Neural crest cell (in vitro differentiated cells): ENCODE measurements at places on chromosomes 5 and 9. TPM values are rescaled to one million over a fixed set of nuclear protein-coding genes. Genes with fewer than 3 reads are reported as not detected.

Gene INSL6
- total RNA-seq, result not detected in 2 replicates

DNA sequence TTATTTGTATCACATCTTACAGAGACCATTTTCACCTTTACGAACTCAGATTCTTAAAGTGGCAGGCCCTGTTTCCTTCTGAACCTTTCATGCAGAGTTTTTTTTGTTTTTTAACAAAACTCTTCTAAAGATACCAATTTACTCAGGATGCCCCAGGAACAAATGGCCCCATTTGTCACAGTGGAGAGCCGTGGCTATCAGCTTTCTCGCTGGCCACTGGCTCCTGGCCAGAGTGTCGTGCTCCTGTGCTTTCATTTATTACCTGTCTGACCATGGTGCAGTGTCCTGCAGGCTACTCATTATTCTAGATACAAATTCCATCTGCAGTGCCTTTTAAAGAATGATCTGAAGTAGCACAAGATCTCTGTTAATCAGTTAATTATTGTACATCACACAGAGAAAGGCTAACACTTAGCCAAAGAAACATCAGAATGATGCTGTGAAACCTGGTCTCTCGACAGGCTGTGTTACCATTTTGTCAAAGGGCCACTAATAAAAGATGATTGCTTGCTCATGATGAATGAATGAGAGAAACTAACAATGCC is 27.8 kb downstream of the ADRA1B start:
- DNase-seq, result no peak

GRCh38 chr5:112687306-112687705 is 50.4 kb upstream of the APC start:
- DNase-seq, result no peak

GRCh38 chr5:111865356-111865755 is 108.4 kb upstream of the NREP start:
- no peak for DNase-seq

Gene PCDHGB6
- total RNA-seq, result 53.6 and 53.7 TPM in 2 replicates

Gene GPX8
- 49.0 TPM in 2 replicates for total RNA-seq

Gene BRINP1
- total RNA-seq, result 0.86 and 0.96 TPM in 2 replicates

DNA sequence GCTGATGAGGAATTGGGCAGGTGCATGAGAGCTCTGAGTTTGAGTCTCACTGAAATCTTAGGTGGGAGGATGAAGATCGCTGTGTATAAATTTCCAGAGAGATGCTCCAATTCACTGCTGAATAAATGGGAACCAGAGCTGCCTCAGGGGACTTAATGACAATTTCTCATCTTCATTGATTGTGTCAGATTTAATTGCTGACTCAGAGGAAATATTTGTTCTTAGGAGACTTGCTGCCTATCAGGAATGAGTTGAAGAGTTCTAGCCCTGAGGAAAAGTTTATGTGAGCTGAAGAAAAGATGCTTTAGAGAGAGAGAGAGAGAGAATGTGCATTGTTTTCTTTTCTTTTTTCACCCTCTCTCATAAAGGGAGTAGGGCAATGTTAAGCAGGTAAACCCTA is 827.5 kb upstream of the WWC1 start:
- DNase-seq, result no peak

Gene LCN10
- not detected in 2 replicates for total RNA-seq

DNA sequence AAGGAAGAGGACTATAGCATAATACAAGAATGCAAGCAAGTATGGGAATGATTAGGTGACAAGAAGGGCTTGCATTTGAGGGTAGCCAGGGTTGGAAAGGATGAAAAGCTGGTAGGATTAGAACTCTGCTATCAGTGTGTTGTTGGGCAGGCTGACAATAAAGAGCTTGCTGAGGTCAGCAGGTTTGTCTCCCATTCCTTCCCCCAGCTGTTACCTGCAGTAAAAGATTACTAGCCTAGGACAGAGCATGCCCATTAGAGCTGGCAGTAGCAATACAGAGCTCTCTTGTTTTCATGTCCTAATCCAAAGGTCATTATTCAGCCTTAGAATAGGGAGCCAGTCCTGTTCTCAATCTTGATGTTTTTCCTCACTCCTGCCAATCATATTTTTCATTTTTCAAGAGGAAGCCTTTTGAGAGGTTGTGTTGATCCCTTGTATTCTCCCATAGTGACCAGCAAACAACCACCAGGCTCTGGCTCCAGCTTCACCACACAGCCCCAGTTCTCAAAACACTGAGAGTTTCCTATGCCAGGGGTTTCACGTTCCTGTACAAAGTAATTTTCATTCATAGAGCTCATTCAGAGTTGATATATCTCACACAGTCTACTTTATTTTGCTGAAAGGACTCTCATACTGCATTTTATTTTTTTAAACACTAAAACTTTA is 71.7 kb downstream of the OR2K2 start:
- no peak for DNase-seq

DNA sequence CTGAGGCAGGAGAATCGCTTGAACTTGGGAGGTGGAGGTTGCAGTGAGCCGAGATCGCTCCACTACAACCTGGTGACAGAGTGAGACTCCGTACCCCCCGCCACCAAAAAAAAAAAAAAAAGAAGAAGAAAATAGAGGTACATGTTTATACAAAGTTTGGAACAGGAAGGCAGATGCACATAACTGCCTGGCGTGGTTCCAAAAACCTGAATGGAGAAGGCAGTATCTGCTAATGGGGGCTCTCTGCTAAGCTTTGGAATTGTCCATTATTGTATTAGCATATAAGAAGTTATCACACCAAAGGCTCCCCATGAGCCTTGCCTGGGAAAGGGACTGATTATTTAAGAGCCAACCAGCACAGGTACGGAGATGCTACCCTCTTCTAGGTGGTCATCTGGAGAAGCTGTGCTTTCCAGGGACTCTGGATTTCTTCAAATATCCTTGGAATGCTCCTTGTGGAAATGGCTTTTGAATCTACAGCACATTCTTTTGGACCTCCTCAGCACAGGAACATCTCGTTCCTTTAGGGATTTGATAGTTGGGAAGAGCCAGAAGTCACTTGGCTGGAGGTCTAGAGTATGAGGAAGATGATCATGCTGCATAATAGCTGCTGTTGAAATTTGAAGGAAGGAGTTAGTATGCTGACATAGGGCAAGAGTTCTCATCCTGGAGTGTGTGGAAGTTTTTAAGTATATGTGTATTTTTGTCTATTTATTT is 42.5 kb upstream of the ABCA1 start:
- DNase-seq, result no peak

GRCh38 chr5:89723907-89724306 is 685.6 kb downstream of the CETN3 start:
- DNase-seq, result no peak

GRCh38 chr5:44933686-44934085 is 124.9 kb downstream of the MRPS30 start:
- DNase-seq, result no peak

Gene KCNV2
- not detected in 2 replicates for total RNA-seq

Gene SAXO1
- 0.14 TPM in 1 of 2 replicates, not detected in the other for total RNA-seq

GRCh38 chr9:121801579-121801978 is 150.1 kb downstream of the DAB2IP start:
- DNase-seq, result no peak

- DNase-seq, result no peak
Observed at GRCh38 chr9:127098916-127099553, 23.4 kb downstream of the ANGPTL2 start.
